GM12878 (cell line): ENCODE measurements at places on chromosomes 13 and 19. TPM values are rescaled to one million over a fixed set of nuclear protein-coding genes. Genes with fewer than 3 reads are reported as not detected.

The ATP8B3 gene
- total RNA-seq: 1.0 and 1.7 TPM in 2 replicates

The ZNF564 gene
- total RNA-seq: 5.4 and 7.4 TPM in 2 replicates

The MRPL4 gene
- total RNA-seq: 162 and 169 TPM in 2 replicates

The CGB2 gene
- not detected in 2 replicates for total RNA-seq

The ZNF606 gene
- 10.5 and 10.6 TPM in 2 replicates for total RNA-seq

The MCEMP1 gene
- total RNA-seq: 0.26 and 0.48 TPM in 2 replicates

The RPL18A gene
- 3,774 and 3,973 TPM in 2 replicates for total RNA-seq

The EVI5L gene
- total RNA-seq: 11.6 and 13.8 TPM in 2 replicates

The NANOS3 gene
- 1.5 and 1.7 TPM in 2 replicates for total RNA-seq

The PABPC3 gene
- total RNA-seq: 0.28 and 0.35 TPM in 2 replicates

The ODAD3 gene
- 0.11 and 0.28 TPM in 2 replicates for total RNA-seq

The CTXN1 gene
- total RNA-seq: 1.0 and 1.1 TPM in 2 replicates

The ZNF211 gene
- 8.6 and 9.4 TPM in 2 replicates for total RNA-seq

The KIR2DL3 gene
- not detected in 2 replicates for total RNA-seq

The TMEM59L gene
- not detected in 2 replicates for total RNA-seq

The IGFL4 gene
- not detected in 2 replicates for total RNA-seq

The PALM3 gene
- not detected in 2 replicates for total RNA-seq
